Esophagus squamous epithelium (tissue), 5 donors: ENCODE measurements at places on chromosomes 4 and X.
A peak's percentile ranks its signal among the peaks of the same experiment; 100 is the strongest.

DNA sequence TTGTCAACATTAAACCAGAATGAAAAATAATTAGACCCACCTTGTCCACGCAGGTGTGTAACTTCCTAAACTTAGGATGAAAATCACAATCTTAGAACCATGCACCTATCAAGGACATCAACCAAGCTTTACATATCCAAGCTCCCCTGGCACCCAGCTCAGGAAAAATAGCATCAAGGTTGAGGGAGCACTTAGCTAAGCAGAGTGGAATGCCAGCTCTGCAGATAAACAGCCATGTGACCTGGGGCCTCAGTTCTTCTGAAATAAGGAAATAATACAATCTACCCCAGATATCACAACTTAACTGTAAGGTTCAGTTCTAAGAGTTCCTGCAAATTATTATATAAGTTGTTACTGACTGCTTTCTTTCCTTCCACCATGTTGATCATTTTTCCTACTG lies 64.7 kb downstream of the DHX15 start:
- no peak for DNase-seq
- peaks cover 69% of the 10 kb centered on the region for H3K36me3 ChIP-seq
- no peaks in the 10 kb centered on the region for H3K27me3 ChIP-seq
- no peak overlapping the region for H3K4me3 ChIP-seq
- no peak overlapping the region for H3K27ac ChIP-seq
- H3K4me1 ChIP-seq: no peaks in the 10 kb centered on the region

- no peak for DNase-seq
- H3K4me1 ChIP-seq: no peaks in the 10 kb centered on the region
- no peak overlapping the region for H3K4me3 ChIP-seq
- no peak overlapping the region for H3K27ac ChIP-seq
- H3K27me3 ChIP-seq: no peaks in the 10 kb centered on the region
Observed at GRCh38 chr4:145012841-145013240, 85.2 kb downstream of the ANAPC10 start.

GRCh38 chr4:12123707-12124106 lies 695.0 kb upstream of the HS3ST1 start:
- no peaks in the 10 kb centered on the region for H3K4me1 ChIP-seq
- H3K36me3 ChIP-seq: no peaks in the 10 kb centered on the region
- H3K27ac ChIP-seq: no peak overlapping the region
- DNase-seq: no peak

DNA sequence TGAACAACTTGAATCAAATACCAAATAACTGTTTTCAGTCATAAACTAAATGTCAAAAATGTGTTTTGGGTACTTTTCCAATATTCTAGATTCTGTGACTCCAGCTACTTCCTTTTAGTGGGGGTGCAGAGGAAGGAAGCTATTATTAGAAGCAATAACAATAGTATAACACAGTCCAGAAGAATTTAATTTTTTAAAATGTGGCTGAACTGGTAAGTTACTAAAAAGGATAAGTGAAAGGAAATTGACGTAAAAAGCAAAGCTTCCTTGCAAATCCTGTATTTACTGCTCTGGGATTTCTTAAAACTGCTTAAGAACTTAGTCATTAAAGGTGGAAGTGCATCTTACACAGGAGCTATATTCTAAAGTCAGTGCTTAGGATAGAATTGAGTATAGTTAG lies 53.2 kb downstream of the MOSPD2 start:
- no peak for DNase-seq
- H3K36me3 ChIP-seq: no peaks in the 10 kb centered on the region
- no peak overlapping the region for H3K27ac ChIP-seq
- H3K27me3 ChIP-seq: no peaks in the 10 kb centered on the region
- no peaks in the 10 kb centered on the region for H3K4me1 ChIP-seq

DNA sequence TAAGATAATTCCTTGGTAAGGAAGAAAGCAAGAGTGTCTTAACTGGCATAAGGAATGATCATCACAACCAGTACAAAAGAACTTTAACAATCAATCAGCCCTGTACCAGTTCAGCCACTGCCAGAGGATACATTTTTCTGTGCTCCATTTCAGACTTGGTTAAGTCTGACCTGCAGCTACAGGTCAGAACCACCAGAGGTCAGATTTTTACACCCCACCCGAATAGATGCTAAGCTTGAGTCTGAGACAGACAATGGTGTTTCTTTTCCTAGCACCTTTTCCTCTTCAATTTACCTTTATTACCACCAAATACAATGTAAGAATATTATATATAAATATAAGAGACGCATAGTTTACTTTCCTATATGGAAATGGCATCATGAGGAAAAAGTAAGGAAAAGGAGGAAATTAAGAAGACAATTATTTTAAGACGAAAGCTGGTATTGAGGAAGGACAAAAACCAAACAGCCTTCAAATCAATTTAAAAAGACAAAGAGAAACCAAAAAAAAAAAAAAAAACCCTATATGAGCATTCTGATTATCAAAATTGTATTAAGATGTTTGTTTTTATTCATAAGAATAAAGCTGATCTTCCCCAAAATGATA lies 215.3 kb upstream of the TTC29 start:
- H3K4me3 ChIP-seq: no peak overlapping the region
- H3K4me1 ChIP-seq: peaks cover 12% of the 10 kb centered on the region
- no peak for DNase-seq
- no peaks in the 10 kb centered on the region for H3K27me3 ChIP-seq

GRCh38 chrX:77977095-77977494 lies 7.7 kb upstream of the PGAM4 start:
- H3K4me3 ChIP-seq: no peak overlapping the region
- no peaks in the 10 kb centered on the region for H3K36me3 ChIP-seq
- no peaks in the 10 kb centered on the region for H3K27me3 ChIP-seq
- peaks cover 12% of the 10 kb centered on the region for H3K4me1 ChIP-seq
- DNase-seq: no peak

DNA sequence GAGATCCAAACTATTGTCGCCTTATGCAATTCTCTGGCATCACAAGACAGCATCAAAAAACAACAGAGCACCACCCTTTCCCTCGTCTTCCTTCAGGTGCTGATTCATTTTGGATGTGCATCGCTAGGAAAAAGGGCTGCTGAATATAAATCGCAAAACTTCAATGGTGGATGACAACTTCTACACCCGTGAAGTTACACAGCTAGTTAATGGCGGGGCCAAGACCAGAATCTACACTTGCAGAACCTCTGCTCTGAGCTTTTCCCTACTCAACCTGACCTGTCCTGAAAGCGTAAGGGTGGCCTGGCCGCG lies 674 bp downstream of the GNPDA2 start:
- no peaks in the 10 kb centered on the region for H3K27me3 ChIP-seq
- H3K4me1 ChIP-seq: peaks cover 6% of the 10 kb centered on the region
- no peaks in the 10 kb centered on the region for H3K36me3 ChIP-seq
- H3K27ac ChIP-seq: peak overlapping the region; percentile 92

GRCh38 chr4:80069108-80069836 lies 3.8 kb downstream of the ANTXR2 start:
- peaks cover 27% of the 10 kb centered on the region for H3K36me3 ChIP-seq
- no peak overlapping the region for H3K27ac ChIP-seq
- no peaks in the 10 kb centered on the region for H3K27me3 ChIP-seq
- no peak for DNase-seq
- peak overlapping the region; percentile 77 for H3K4me3 ChIP-seq
- H3K4me1 ChIP-seq: peaks cover 6% of the 10 kb centered on the region

- H3K36me3 ChIP-seq: no peaks in the 10 kb centered on the region
- H3K4me1 ChIP-seq: peaks cover 20% of the 10 kb centered on the region
Observed at GRCh38 chrX:109843963-109844751, 111.1 kb upstream of the ACSL4 start.

DNA sequence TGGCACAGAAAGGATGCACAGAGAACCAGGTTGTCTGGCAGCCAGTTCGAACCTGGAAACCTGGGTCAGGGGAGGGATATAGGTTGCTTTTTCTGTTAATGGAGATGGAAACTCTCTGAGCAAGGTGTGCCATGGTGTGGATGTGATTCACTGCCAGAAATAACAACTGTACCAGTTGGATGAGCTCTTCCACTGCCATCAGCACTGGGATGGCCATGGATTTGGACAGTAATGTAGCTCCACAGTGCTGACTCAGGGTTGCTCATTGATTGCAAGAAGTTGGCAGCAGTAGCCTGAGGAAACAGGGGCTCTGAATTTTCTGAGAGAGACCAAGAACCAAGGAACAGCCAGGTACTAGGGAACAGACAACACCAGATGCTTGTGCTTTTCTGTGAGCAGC lies 33.8 kb downstream of the PNMA5 start:
- no peak overlapping the region for H3K27ac ChIP-seq
- no peak overlapping the region for H3K4me3 ChIP-seq
- no peak for DNase-seq
- H3K27me3 ChIP-seq: no peaks in the 10 kb centered on the region

DNA sequence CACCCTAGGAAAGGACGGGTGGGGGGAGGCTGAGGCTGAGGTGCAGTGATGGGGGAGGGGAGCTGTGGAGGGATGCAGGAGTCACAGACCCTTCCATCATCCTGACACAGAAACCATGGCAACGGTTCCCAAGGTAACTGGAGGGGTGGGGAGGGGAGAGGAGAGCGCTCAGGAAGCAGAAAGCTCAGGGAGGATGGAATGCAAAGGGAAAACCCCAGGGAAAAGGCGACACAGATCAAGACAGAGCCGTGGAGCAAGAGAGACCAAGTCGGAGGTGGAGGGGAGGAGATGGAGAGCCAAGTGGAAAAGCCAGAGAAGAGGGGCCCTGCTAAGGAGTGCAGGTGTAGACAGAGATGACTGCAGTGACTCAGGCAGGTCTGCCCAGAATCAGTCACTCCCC lies 14.5 kb downstream of the L1CAM start:
- H3K36me3 ChIP-seq: no peaks in the 10 kb centered on the region
- no peaks in the 10 kb centered on the region for H3K4me1 ChIP-seq
- no peaks in the 10 kb centered on the region for H3K27me3 ChIP-seq
- DNase-seq: no peak
- no peak overlapping the region for H3K4me3 ChIP-seq
- no peak overlapping the region for H3K27ac ChIP-seq

DNA sequence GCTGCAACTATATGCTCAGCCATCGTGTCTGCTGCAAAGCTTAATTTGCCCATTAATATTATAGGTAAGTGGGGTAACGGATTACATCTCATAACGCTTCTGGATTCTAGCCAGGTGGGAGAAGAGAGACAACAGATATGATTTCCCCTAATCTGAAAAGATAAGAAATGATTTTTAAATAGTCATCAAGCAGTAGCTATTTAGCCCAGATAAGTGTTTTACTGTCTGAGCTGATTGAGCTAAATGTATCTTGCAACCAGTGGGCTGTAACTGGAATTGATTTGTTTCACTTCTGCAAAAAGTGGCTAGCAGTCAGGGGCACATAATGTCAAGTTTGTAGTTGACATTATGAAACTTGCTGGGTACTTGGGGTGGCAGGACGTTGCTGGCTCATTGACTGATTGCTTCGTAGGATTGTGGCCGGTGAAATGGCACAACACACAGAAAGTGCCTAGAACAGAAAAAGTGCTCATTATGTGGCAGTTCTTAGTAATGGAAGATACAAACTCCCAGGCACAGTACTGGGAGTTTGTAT lies 18.5 kb downstream of the LAP3 start:
- no peak overlapping the region for H3K4me3 ChIP-seq
- peaks cover 100% of the 10 kb centered on the region for H3K36me3 ChIP-seq
- H3K4me1 ChIP-seq: no peaks in the 10 kb centered on the region
- no peaks in the 10 kb centered on the region for H3K27me3 ChIP-seq

- H3K27me3 ChIP-seq: no peaks in the 10 kb centered on the region
- H3K4me1 ChIP-seq: peaks cover 3% of the 10 kb centered on the region
- DNase-seq: no peak
- H3K27ac ChIP-seq: no peak overlapping the region
- no peaks in the 10 kb centered on the region for H3K36me3 ChIP-seq
Observed at GRCh38 chr4:55318175-55319129, 27.6 kb upstream of the SRD5A3 start.

- H3K36me3 ChIP-seq: no peaks in the 10 kb centered on the region
- no peak for DNase-seq
- no peaks in the 10 kb centered on the region for H3K27me3 ChIP-seq
- no peaks in the 10 kb centered on the region for H3K4me1 ChIP-seq
- H3K27ac ChIP-seq: no peak overlapping the region
- H3K4me3 ChIP-seq: no peak overlapping the region
Observed at GRCh38 chr4:65923616-65924015, 253.3 kb upstream of the EPHA5 start.

- no peak for DNase-seq
- H3K27ac ChIP-seq: no peak overlapping the region
- no peaks in the 10 kb centered on the region for H3K27me3 ChIP-seq
- no peaks in the 10 kb centered on the region for H3K36me3 ChIP-seq
- H3K4me3 ChIP-seq: no peak overlapping the region
Observed at GRCh38 chr4:55253948-55254593, 92.0 kb upstream of the SRD5A3 start.

GRCh38 chrX:40579141-40579540 lies 1.6 kb upstream of the ATP6AP2 start:
- no peak for DNase-seq
- H3K27me3 ChIP-seq: no peaks in the 10 kb centered on the region
- H3K4me3 ChIP-seq: no peak overlapping the region
- peak overlapping the region; percentile 13 for H3K27ac ChIP-seq

- H3K4me1 ChIP-seq: no peaks in the 10 kb centered on the region
- H3K27me3 ChIP-seq: no peaks in the 10 kb centered on the region
- H3K4me3 ChIP-seq: no peak overlapping the region
- H3K36me3 ChIP-seq: no peaks in the 10 kb centered on the region
- no peak for DNase-seq
- no peak overlapping the region for H3K27ac ChIP-seq
Observed at GRCh38 chr4:8236920-8237195, 32.7 kb upstream of the HTRA3 start.

DNA sequence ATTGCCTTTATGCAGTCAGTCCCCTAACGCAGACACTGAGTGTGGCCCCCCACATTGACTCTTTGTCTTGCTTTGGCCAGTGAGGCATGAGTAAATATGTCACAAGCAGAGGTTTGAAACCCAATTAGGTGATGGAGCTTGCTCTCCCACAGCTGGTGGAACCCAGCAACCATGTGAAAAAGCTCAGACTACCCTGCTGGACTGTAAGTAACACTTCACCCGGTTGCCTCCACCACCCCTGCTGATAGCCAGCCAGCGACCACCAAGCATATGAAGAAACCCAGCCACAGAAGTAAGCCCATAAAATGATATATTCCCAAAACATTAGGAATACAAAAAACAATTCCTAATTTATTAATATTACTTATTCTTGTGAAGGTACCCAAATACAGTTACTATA lies 21.6 kb upstream of the PDCL2 start:
- no peak overlapping the region for H3K27ac ChIP-seq
- H3K4me1 ChIP-seq: peaks cover 48% of the 10 kb centered on the region
- H3K36me3 ChIP-seq: no peaks in the 10 kb centered on the region
- no peaks in the 10 kb centered on the region for H3K27me3 ChIP-seq

DNA sequence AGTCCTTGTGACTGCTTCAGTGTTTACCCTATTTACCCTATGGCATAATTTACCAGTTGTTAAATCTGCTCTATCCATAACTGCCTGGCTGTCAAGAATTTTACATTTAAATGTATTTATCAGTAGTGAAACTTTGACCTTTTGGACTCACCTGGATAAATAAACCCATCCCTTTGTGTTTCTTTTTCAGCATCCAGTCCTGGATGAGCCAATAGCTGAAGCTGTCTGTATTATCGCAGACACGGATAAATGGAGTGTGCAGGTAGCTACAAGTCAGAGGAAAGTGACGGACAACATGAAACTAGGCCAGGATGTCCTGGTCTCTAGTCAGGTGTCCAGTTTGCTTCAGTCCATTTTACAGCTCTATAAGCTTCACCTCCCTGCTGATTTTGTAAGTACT lies 122.4 kb downstream of the FNIP2 start:
- H3K36me3 ChIP-seq: no peaks in the 10 kb centered on the region
- no peak overlapping the region for H3K4me3 ChIP-seq
- H3K27ac ChIP-seq: no peak overlapping the region

GRCh38 chr4:17762726-17763125 lies 18.7 kb downstream of the FAM184B start:
- H3K36me3 ChIP-seq: no peaks in the 10 kb centered on the region
- peaks cover 6% of the 10 kb centered on the region for H3K4me1 ChIP-seq
- no peak for DNase-seq
- H3K27ac ChIP-seq: no peak overlapping the region
- no peaks in the 10 kb centered on the region for H3K27me3 ChIP-seq
